Right ventricle myocardium superior (tissue), 1 donor: ENCODE measurements at places on chromosomes 13 and 19. TPM values are rescaled to one million over a fixed set of nuclear protein-coding genes. Genes with fewer than 3 reads are reported as not detected.

The FREM2 gene
- 0.03 TPM for total RNA-seq

GRCh38 chr13:76885203-76886004 is 801 bp downstream of the KCTD12 start:
- peak; percentile 88 for DNase-seq

The OSCAR gene
- total RNA-seq = 0.54 TPM

The IGLON5 gene
- total RNA-seq = not detected

DNA sequence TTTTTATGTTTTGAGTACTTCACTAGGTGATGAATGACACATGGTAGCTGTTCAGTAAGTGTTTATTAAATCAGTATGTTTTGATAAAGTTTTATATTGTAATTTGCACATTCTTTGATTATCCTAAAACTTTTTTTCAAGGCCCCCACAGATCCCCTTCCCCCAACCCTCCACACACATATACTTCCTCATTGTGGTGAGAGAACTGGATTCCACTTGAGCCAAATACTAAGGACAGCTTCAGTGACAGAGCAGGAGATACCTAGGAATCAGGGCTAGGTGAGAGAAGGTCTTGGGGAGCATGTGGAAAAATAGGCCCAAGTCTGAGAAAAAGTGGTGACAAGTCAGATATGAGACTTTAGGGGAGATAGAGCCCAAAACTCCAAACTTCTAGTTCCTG is 174.6 kb downstream of the TDRD3 start:
- no peak for DNase-seq

- DNase-seq = no peak
Observed at GRCh38 chr13:37636701-37637100, 38.1 kb upstream of the POSTN start.

- no peak for DNase-seq
Observed at GRCh38 chr19:12784871-12785430, 6.3 kb upstream of the JUNB start.

The NBEA gene
- 19.1 TPM for total RNA-seq

- DNase-seq = no peak
Observed at GRCh38 chr19:49475995-49476880, 2.2 kb downstream of the FLT3LG start.

GRCh38 chr19:993831-994393 is 6.3 kb upstream of the GRIN3B start:
- DNase-seq = no peak

The BBC3 gene
- total RNA-seq = 3.8 TPM

The MADCAM1 gene
- 0.24 TPM for total RNA-seq

The VSTM2B gene
- not detected for total RNA-seq

- no peak for DNase-seq
Observed at GRCh38 chr13:96822895-96823294, 171.4 kb downstream of the OXGR1 start.

The IFI30 gene
- 23.1 TPM for total RNA-seq

GRCh38 chr19:13064092-13064489 is 38.6 kb downstream of the LYL1 start:
- peak; percentile 71 for DNase-seq
